CD4-positive, CD25-positive, alpha-beta regulatory T cell (primary cell): ENCODE measurements at places on chromosomes 4 and X. TPM values are rescaled to one million over a fixed set of nuclear protein-coding genes. Genes with fewer than 3 reads are reported as not detected.

The NUDT6 gene
- 2.8 TPM for polyA plus RNA-seq

The INPP4B gene
- 62.7 TPM for polyA plus RNA-seq

The HOPX gene
- 13.3 TPM for polyA plus RNA-seq

The BST1 gene
- polyA plus RNA-seq = 6.5 TPM

DNA sequence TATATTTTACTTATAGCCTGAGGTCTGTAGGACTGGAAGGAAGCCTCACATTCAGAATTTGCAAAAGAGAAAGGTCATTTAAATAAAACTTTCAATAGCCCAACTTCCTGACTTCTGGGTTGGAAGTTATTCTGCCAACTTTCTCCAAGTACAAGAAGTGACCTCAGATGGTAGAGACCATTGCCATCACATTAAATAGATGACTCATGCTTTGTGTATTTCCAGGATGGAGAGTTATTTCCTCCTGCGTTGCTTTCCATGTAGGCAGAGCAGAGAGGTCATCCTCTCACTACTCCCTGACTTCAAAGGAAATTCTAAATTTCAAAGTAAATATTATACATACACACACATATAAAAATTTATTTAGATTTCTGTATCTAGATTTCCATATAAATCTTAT is 73.0 kb upstream of the NR3C2 start:
- DNase-seq = no peak

GRCh38 chr4:186719925-186720694 is 3.5 kb downstream of the FAT1 start:
- DNase-seq = no peak

- DNase-seq = no peak
Observed at GRCh38 chrX:28649541-28649940, 62.3 kb downstream of the IL1RAPL1 start.
